Gastroesophageal sphincter (tissue), 4 donors: ENCODE measurements at places on chromosomes 4 and X. TPM values are rescaled to one million over a fixed set of nuclear protein-coding genes. Genes with fewer than 3 reads are reported as not detected.

The NALF2 gene
- 0.27 TPM for total RNA-seq

The RPGR gene
- 23.5 TPM for total RNA-seq

The XK gene
- total RNA-seq = 9.2 TPM

The EDA2R gene
- total RNA-seq = 4.6 TPM

DNA sequence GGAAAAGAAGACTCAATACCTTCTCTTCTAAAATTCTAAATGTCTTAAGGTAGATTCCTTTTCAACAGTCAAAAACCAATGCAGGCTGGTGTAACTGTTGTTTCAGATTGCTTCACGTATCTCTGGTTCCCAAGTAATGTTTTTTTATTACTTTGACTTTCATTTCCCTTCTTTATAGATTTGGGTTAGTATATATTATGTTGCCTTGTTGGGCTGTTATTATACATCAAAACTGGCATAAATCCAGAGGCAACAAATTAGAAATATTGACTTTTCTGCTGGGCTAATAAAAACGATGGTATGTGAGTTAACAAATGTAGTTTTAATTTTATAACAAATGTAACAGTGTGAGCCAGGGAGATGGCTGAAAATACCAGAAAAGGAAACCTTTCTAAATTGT, 444.7 kb upstream of the TENM3 start:
- ATAC-seq = no peak

DNA sequence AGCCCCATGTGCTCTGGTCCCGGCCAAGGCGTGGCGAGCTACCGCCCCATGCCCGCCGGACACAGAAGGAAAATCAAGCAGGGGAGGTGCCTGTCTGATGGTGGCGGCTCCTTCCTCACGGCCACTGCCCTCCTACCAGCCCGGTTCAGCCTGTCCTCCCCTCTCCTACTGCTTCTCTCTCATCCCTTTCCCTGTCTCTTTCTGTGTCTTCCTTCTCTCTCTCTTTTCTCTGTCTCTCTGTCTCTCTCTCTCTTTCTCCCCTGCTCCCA, 279.1 kb downstream of the ASMT start:
- ATAC-seq = no peak

DNA sequence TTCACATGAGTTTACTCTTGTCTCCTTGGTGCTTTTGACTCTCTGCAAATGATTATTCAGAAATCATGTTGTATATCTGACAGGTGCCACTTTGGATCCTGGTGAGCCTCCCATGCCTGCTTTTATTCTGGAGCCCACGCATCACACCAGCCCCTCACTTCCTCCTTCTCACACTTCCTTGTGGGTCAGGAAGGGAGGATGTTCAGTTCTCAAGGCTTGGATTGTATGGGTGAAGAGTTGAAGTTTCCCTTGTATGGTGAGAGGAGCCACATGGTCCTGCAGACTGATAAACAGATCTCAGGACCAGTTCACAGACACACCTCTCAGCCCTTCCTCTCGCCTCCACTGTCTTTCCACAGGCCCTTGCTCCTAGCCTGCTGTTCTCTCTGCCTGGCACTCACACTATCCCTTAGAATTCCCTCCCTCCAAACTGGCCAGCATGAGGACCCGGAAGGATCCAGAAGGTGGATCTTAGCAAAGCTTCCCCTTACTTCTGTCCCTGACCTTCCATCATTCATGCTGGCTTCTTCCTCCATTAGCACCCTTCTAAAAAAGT, 92.1 kb downstream of the STK32B start:
- ATAC-seq = no peak

GRCh38 chr4:41533680-41534079, 4.3 kb upstream of the LIMCH1 start:
- no peak for ATAC-seq

DNA sequence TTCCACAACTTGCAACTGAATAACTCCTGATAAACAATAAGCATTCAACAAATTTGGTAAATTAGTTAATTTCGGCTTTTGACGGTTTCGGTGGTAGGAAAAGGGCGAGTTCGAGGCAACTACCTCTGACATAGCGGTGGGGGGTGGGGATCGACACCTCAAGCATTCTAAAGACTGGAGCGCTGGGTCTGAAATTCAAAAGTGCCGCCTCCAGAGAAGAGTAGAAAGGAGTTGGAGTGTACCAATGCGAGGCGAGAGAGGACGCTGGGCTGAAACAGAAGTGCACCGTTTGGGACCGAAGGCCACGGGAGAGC, 725 bp downstream of the SMC1A start:
- no peak for ATAC-seq
